ENCODE measurements at places on chromosomes 6 and 20.

DNA sequence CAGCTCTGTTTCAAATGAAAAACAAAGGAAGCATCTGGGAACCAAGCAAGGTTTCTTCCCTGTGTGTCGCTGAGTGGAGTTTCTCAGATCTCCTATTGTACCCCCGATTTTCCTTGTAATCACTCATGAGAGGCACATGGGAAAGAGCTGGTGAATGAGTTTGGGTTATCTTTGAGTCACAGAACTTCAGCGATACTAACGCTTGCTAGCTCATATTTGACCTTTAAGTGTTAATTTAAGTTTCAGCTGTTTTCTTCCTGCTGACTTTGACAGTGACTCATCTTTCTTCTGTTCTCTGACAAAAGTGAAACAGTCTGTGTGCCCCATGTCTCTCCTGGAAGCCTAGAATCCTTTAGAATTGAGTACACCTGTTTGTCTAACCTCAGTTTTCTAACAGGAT lies 261.1 kb upstream of the RGS17 start:
- no peak for DNase-seq

DNA sequence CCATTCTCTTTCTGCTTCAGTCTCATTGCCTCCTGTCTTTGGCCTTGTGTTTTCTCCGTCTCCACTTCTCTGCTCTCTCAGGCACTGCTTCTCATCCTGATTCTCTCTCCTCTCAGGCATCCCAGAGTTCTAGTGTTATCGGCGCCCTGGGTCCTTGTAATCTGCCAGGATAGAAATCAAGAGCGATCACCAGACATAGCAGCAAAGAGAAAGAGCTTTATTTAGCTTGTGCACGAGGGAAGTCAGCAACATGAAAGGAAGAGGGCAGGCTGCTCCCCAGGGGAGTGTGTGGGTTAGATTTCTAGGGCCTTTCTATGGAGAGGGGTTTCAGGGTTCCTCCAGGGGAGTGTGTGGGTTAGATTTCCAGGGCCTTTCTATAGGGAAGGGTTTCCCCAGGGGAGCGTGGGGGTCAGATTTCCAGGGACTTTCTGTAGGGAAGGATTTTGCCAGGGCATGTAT lies 32.5 kb downstream of the SUN5 start:
- no peak for DNase-seq

- no peak for DNase-seq
Observed at GRCh38 chr6:154614101-154614500, 103.6 kb upstream of the CNKSR3 start.

GRCh38 chr20:14632906-14633305 lies 295.5 kb upstream of the FLRT3 start:
- no peak for DNase-seq

GRCh38 chr6:145213614-145214013 lies 521.7 kb downstream of the EPM2A start:
- no peak for DNase-seq

DNA sequence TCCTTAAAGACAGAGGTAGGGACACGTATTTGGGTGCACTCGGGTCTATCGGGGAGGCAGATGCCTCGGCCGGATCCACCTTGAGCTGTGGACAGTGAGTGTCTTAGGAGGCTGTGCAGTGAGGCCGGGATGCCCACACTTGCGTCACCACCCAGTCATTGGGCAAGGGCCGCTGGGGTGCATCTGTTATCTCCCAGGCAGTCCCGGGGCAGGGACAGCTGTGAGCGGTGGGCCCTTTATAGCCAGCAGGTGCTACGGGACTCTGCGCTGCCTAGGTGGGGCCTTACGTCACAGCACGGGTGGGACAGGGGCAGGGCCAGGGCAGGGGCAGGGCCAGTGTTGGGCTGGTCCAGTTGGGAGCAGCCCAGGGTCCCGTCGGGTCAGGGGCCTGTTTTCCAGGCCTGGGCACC lies 689 bp upstream of the COL20A1 start:
- no peak for DNase-seq

DNA sequence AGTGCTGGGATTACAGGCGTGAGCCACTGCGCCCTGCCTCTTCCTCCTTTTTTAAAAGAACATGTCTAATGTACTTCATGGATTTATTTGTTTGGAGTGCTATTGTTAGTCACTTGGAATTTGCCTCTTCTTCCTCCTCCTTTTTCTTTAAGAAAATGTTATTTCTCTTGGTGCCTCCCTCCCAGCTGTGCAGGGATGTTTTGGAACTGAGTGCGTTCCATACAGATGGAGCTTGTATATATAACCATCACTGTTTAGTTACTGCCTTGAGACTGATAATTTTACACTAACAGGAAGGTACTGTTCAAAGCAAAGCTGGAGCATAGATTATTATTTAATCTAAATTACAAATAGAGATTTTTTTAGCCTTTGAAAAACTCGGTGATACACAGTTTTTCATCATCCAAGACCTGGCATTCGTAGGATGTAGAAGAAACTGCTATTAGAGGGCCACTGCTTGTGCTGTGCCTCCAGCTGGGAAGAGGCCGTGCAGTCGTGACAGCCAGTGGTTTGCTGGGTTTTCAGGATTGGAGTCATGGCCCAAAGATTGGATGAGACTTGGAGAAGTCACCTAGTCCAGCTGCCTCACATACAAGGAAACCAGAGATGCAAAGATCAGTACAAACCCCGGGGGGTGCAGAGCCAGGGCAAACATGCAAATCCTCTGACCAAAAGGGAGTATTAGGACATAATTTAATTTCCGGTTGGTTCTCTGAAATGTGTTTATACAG lies 123.1 kb downstream of the PLEKHG1 start:
- no peak for DNase-seq

GRCh38 chr6:168179133-168179532 lies 100.1 kb upstream of the FRMD1 start:
- no peak for DNase-seq

All from Right ventricle myocardium superior (tissue), 1 donor.